ENCODE measurements at places on chromosomes 3 and 15.

DNA sequence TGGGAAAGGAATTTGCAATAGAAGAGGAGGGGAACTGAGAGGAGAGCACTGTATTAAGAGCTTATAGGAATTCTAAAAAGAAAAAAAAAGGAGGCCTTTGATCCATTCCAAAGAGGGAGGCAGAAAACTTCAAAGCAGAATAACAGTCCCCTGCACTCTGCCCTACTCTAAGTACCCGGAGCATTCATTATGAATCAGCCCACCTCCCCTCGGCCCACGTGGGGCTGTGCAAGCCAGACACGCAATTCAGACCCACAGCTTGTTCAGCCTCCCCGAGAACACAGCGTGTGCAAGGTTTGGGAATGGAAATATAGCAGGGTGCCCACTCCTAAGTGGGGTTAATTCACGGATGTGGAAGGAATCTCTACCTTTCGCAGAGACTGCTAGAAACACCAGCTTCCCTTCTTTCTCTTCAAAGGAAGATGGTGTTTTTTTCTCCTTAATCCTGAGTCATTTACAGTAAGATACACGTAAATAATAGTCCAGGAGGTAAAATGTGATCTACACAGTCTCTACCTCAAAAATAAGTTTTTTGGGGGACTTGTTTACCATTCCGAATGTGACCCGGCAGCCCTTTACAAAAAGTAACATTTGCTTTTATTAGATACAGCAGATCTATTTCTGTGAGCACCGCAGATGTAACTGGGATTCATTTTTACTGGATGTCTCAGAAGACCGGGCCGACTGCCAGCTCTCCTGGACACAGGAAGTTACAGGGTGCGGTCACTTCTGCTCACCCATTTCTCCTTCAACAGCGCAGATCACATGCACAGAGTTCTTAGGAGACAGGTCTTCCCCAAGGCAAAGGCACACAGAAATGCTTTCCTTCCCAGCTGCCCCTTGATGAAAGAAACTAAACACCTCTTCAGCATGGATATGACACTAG lies 768.5 kb upstream of the CFAP20DC start:
- DNase-seq, result no peak

DNA sequence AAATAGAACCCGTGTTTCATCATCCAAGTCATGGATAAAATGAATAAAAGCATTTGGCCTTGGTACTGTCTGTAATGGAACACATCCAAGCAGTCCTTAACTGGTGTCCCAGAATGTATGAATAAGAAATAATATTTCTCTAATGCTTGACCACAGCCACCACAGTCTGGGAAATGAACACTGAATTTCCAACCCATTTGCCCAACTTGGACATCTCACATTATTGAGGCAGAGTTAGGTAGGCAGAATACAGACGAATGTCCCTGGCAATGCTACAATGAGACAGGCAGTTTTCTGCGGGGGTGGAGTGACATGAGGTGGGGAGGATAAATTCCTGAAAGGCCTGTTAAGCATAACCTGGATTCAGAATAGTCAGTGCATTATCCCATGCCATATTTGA lies 245.7 kb downstream of the ZIC1 start:
- DNase-seq, result no peak

DNA sequence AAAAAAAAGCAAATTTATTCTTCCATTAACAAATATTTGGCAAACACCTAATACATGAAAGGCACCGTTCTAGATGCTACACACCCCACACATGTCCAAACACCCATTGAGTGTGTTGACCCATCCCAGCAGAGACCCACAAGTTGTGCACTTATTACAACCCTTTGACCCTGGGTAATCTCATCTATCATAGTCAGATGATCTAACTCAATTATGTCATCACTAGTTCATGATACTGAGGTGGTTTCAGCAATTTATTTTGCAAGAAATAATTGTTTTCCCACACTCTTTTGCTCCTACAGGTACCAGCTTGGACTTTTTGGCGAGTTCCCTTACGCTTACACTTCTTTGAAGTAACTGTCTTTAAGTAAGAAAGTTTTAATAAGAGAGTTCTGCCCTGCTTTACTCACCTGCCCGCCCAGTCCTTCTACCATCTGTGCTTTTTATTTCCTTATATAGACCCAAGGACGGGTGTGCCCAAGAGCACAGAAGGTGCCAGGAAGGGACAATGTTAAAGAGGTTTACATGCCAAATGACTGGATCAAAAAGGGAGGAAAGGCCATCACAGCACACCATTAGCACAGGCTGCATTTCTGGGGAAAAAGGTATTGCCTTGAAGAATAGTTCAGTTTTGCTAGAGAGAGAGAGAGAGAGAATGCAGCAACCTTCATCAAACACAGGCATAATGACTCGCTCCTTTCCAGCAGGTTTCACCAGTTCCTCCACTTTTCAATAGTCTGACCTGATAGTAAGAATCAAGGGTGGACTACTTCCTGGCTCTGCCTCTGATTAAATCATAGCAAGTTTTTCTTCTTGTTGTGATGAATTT lies 54.5 kb upstream of the ATP11B start:
- no peak for DNase-seq

GRCh38 chr15:68230157-68231100 lies 901 bp upstream of the CLN6 start:
- no peak for DNase-seq

- DNase-seq, result peak; percentile 2
Observed at GRCh38 chr3:138774529-138775253, 60.0 kb downstream of the PIK3CB start.

GRCh38 chr15:39873978-39874377 lies 46.1 kb downstream of the GPR176 start:
- no peak for DNase-seq

- DNase-seq, result no peak
Observed at GRCh38 chr3:20376665-20377217, 190.7 kb upstream of the SGO1 start.

DNA sequence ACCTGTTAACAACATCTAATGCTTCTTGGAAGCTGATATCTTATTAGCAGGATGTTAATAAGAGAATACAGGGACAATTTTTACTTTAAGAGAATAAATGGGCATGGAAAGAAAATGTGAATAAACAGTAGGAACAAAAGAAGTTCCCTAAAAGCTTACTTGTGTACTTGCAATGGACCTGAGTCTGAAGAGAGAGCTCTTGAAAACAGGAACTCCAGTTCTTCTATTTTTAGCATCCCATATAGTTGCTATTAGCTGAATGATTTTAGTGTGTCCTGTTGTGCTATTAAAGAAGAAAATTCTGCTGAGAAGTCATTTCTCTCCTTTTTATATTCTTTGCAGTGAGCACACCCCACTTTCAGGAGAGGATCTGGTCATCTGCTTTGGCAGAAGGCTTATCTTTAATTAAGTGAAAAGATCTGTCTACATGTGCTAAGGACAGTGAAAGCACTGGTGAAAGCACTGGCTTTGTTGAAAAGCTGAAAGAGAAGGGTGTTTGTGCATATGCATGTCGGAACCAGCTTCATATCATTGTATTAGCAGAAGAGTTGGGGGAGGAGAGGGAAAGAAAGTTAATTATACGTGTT lies 1.4 kb upstream of the ST3GAL6 start:
- DNase-seq, result no peak

- DNase-seq, result no peak
Observed at GRCh38 chr3:130835483-130835882, 58.4 kb upstream of the ATP2C1 start.

DNA sequence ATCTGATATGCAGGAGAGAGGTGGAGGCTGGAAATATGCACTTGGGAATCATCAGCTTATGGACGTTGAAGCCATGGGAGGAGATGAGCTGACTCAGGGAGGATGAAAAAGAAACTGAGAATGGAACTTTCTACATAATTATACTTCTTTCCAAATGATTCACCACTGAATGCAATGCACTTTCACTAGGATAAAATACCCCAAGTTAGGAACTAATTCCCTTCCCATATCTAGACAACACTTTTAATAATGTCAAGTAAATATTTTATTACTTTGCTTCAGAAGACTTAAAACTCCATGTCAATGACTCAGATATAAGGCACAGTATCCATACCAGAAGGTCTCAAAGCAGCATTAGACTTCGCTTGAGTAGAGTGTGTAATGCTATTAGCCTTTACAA lies 24.2 kb downstream of the NPTN start:
- no peak for DNase-seq

- no peak for DNase-seq
Observed at GRCh38 chr3:124275412-124275811, 283.5 kb upstream of the ROPN1 start.

DNA sequence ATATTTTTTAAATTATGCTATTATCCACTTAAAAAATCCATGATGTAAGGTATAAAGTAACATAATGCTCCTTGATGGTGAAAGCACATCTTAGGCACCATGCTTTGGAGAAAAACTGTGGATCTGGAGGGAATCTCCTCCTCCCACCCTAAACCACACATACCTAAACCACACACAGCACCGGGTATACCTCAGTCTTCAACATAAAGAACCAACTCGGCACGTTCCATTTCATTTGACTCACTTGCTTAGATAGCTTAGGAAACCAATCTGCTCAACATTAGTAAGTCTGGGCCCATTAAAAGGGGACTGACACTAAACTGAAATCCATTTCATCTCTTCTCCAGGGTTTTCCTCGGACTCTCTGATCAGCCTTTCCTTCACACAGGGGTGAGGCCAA lies 945.7 kb upstream of the CFAP20DC start:
- no peak for DNase-seq

DNA sequence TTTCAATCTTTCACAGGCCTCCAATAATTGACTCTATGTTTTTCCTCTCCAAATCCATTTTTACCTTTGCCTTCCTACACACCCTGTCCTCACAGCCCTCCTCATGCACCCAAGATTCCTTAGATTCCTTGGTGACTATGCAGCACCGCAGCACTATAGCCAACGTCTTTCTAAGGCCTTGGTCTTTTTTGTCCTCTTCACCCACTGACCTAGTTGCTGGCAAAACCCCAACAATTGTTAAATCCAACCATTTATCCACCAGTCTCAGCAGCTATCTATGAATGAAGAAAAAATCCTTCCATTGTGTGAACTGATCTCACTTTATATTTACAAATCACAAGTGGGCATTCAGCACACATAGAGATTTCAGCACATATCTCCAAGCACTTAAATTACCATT lies 203.9 kb downstream of the VGLL3 start:
- no peak for DNase-seq

DNA sequence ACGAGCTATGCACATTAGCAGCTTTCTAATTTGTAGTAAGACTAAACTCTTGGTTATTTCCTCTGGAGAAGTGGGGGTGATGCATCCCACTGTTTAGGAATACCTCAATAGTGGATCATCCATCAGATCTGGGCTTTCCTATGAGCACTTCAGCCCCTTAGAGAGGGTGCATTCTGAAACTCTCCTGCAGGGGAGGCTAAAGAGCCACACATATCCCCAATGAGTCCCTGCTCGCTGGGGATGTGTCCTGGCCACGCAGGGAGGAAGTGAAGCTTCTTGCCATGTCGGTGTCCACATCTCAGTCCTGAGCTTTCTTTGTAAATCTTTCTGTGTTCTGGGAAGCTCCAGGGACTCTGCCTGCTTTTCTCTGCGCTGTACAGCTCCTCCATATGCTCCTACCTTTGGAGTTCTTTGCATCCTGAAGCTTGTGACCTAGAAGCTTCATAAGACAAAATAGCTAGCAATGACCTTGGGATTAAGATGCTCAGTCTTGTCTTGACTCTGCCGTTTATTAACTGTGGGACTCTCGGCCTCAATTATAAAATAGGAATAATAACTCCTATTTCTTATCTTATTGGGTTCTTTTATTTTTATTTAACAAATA lies 28.3 kb upstream of the MASP1 start:
- DNase-seq, result peak; percentile 49

- DNase-seq, result no peak
Observed at GRCh38 chr3:88984832-88985231, 122.6 kb upstream of the EPHA3 start.

- DNase-seq, result no peak
Observed at GRCh38 chr15:67819636-67820035, 5.7 kb upstream of the SKOR1 start.

- DNase-seq, result no peak
Observed at GRCh38 chr3:69776289-69776688, 37.0 kb downstream of the MITF start.

GRCh38 chr3:45683417-45684326 lies 5.5 kb upstream of the SACM1L start:
- DNase-seq, result no peak

DNA sequence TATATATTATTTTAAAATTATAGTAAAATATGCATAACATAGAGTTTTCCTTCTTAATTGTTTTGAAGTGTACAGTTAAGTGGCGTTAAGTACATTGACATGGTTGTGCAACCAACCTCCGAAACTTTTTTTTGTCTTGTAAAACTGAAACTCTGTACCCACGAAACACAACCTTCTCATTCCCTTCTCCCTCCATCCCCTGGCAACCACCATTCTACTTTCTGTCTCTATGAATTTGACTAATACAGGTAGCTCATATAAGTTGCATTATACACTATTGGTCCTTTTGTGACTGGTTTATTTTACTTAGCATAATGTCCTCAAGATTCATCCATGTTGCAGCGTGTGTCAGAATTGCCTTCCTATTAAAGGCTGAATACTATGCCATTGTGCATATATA lies 179.4 kb downstream of the SATB1 start:
- DNase-seq, result no peak
